Activated CD4-positive, alpha-beta T cell treated with anti-CD3 and anti-CD28 coated beads for 4 hours (primary cell): ENCODE measurements at places on chromosomes 16 and 17.

DNA sequence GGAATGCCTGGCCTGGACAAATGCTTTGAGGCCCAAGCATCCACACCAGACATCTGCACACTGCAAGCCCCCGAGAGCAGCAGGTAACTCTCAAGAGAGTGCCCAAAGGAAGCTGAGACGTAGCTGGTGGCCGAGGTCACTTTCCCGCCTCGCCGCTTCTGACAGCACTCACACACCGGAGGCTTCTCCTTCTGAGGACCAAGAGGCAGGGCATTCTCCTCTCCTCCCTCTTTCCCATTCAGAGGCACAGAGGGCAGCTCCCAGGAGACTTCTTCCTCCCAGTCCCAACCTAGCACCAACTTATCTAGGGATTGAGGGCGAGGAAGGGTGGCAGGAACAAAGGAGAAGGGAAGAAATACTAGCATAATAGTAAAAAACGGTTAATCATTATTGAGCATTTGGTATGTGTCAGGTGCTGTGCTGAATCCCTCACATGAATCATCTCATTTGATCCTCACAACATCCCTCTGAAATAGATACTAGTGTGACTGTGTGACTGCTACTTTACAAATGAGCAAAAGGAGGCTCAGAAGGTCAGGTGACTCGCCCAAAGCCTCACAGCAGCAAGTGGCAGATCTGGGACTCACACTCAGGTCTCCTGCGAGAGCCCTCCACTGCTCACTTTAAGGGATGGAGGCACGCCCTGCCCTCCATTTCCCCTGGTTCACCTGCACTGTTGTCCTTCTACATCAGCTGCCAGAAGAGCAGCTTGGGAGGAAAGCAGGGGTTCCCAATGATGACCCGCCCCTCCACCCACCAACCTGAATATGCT is 41.8 kb downstream of the MYO18A start:
- peak; percentile 38 for DNase-seq

- peak; percentile 77 for DNase-seq
These were observed 5.1 kb upstream of the NME4 start for GRCh38 chr16:391885-392335.

- no peak for DNase-seq
These were observed 185.9 kb downstream of the CDK5R1 start for GRCh38 chr17:32672711-32673110.

DNA sequence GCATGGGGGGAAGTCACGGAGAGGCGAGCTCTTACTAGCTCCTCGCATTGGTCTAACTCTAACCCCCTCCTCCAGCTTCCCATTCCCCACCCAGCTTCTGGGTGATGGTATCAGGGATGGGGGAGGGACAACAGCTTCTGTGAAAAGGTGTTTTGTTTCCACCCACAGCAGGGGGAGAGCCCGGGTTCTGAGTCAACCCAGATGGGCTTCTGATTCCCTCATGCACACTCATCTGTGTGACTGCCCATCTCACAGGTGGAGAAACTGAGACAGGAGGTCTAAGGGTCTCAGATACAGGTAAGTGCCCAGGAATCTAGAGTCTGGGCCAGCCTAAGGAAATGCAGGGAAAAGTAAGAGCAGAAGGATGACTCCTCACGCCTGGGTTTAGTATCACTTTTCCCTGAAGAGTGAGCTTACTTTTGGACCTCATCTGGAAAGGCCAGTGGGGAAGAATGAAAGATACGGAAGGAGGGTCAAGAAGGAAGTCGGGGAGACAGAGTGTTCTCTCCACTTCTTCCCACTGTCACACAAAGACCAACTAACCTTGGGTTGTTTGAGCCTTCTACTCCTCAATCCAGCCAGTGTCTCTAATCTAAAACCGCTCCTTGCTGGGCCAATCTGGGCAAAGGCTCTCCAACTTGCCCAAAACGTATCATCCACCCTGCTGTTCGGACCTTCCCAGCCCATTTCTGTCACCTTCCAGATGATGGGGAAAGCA is 3.1 kb upstream of the TLCD2 start:
- no peak for DNase-seq

DNA sequence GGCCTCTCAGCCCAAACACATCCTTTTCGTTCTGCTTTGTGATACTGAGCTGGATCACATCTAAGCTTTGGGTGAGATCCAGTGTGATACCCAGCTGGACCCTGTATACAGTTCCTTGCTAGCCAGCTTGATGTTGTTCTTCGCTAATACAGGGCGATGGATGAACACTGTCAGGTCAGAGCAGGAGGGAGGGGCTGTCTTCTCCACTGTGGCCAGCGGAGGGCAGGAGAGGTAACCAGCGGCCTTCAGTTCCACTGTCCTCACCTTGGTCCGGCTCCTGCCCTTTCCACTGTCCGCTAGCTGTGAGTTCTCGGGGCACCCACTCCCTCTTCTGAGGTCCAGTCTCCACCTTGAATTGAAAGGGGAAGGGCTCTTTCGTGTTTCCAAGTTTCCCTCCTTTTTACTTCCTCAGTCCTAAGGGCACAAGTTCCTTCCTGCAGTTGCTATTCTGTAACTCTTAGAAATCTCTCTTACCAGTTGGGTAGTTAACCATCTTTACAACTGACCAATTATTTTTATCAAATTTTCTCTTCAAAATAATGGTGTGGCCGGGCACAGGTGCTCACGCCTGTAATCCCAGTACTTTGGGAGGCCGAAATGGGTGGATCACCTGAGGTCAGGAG is 3.0 kb upstream of the ZNF213 start:
- DNase-seq = peak; percentile 26

DNA sequence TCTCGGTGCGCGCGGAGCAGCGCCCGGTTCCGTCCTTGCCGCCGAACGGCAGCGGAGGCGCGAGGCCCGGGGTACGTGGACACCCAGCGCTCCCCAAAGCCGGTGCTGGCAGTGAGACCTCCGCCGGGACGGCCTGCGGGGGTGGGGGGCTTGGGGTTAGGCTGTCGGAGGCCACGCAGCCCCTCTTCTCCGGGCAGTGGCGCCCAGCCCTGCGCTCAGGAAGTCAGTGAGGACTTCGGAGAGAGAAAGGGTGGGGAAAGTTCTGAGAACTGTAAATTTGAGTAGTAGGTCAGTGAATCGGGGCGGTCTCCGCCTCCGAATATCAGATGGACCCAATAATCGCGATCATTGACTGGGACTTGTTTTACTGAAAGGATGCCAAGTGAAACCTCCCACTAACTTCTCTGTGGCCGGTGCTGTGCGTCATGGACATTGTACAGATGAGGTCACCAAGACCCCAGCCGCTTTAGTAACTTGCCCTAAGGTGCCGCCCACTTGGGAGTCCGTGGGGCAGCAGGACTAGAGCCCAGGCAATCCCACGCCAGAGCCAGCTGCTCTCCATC is 468 bp downstream of the IL4R start:
- peak; percentile 54 for DNase-seq

GRCh38 chr17:73465130-73465952 is 153.5 kb upstream of the CDC42EP4 start:
- DNase-seq = no peak

DNA sequence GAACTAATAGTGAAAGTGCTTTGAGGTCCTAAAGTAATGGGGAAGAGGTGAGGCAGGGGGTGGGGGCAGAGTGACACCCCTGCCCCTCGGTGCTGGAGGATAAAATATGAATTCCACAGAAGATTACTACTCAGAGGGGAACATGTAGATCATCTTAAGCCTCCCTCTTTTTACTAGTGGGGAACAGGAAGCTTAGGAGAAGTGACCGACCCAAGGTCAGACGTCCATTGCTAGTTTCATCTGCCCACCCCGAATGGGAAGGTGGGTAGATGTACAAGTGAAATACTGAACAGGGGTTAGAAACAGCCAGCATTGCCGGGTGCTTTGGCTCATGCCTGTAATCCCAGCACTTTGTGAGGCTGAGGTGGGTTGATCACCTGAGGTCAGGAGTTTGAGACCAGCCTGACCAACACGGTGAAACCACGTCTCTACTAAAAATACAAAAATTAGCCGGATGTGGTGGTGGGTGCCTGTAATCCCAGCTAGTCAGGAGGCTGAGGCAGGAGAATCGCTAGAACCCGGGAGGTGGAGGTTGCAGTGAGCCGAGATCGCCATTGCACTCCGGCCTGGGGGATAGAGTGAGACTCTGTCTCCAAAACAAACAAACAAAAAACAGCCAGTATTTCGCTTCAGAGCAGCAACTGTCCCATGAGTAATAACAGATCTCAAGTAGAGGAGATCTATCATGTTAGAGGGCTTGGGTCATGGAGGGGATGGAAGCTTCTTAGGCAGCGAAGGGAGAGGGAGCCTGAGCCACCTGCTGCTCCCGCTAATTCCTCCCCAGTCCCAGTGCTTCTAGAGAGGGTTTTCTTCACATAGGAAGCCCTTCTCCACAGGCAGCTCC is 1.2 kb upstream of the NR1D1 start:
- no peak for DNase-seq

DNA sequence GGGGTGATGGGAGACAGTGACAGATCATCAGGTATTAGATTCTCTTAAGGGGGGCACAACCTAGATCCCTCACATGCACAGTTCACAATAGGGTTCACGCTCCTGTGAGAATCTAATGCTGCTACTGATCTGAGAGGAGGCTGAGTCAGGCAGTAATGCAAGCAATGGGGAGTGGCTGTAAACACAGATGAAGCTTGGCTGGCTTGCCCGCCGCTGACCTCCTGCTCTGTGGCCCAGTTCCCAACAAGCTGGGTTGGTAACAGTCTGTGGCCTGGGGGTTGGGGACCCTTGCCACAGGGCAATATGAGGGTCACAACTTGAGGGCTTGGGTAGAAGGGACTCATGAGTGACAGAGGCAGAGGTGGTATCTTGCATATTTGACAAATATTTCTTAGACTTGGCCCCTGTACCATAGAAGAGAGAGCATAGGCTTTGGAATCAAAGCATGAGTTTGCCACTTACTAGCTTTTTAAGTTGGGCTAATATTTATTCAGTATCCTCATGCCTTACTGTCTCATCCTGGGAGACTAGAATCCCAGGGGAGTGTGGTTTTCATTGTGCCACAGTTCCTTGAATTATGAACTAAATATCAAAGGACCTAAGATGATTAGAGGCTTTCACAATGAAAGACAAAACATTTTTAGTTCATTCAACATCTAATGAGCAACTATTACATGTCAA is 133.4 kb downstream of the SPACA3 start:
- no peak for DNase-seq

DNA sequence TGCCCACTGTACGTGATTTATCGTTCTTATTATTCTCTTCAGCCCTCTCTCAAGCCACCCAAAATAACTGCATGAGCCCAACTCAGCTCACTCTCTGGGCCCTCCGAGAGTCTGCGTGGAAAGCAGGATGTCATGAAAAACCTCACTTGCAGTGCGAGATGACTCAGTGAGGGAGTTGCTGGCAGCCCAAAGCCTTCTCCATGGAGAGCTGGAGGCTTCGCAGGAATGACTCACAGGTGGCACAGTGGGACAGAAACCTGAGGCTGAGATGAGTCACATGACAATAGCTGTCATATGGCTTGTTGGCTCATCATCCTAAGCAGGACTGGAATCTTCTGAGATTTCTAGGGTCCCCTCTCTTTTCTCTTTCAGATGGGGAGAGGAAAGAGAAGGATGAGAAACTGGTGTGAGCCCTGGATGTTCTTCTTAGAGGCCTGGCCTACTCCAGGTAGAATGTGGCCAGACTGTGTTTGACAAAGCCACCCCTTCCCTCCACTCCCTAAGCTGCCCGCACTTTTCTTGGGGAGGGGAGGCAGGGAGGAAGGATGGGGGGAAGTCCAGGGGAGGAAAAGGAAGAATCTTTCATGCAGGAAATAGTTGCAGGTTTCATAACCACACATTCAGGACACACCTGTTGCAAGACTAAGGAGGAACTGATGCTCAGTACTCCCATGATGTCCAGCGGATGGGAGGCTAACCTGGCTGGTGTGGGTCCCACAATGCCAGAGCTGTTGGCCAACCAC is 160.6 kb upstream of the RPL38 start:
- no peak for DNase-seq

GRCh38 chr17:78294776-78295175 is 63.3 kb downstream of the TMEM235 start:
- DNase-seq = no peak

- no peak for DNase-seq
These were observed 62.4 kb upstream of the PLCG2 start for GRCh38 chr16:81716478-81717225.

DNA sequence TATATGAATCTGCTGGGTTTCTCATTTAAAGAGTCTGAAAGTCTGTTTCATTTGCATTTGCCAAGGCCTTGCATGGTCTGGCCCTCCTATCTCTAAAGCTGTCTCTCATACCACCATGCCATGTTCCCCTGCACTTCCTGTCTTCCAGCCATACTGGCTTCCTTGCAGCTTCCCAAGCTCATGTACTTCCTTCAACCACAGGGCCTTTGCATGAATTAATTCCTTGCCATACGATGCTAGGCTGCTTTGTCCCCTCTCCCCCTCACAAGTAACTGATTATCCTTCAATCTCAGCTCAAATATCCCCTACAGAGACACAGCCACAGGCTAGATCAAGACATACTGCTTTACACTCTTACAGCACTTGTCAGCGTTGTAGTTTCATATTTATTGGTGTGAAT is 5.8 kb downstream of the CRYM start:
- DNase-seq = no peak

- no peak for DNase-seq
These were observed 2.4 kb downstream of the APOBR start for GRCh38 chr16:28496844-28497243.

- DNase-seq = peak; percentile 57
These were observed 598 bp downstream of the INPP5K start for GRCh38 chr17:1515640-1516387.

- no peak for DNase-seq
These were observed 500.1 kb downstream of the MAF start for GRCh38 chr16:79100447-79100846.

DNA sequence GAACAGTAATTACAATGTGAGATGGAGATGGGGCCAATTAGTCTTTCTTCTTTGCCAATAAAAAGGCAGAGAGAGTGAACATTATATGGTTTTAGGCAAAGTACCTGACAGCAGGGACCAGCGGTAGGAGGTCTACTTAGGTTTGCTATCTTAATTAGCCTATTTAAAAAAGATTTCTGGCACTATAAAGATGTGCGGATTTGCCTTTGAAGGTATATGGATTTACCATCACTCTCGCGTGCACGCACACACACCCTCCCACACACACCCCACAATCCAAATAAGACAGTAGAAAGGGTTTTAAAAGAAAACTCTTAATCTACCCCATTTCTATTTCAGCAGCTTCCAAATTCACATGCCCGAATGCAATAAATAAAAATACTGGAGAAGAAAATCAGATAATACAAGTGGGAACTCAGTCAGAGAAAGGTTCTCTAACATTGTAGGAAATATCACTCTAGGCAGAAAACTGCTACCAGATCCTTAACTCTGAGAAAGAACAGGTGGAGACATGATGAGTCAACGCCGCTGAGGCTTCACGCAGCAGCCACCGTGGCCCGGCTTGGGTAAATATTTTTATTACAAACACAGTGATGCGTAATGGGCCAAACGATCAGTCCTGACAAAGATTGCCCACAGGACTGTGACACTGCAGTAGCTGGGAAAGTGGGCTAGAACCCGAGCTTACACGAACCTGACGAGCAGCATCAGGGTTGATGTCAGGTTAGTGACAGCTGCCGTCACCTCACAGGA is 66.6 kb upstream of the AXIN2 start:
- no peak for DNase-seq
